ENCODE measurements at places on chromosomes 1 and 21. TPM values are rescaled to one million over a fixed set of nuclear protein-coding genes. Genes with fewer than 3 reads are reported as not detected.

FOXD2 gene
- not detected for total RNA-seq

TNFRSF9 gene
- total RNA-seq = not detected

CR1L gene
- not detected for total RNA-seq

ILDR2 gene
- 3.6 TPM for total RNA-seq

CENPL gene
- 4.2 TPM for total RNA-seq

SZRD1 gene
- 97.3 TPM for total RNA-seq

HES2 gene
- total RNA-seq = not detected

DNA sequence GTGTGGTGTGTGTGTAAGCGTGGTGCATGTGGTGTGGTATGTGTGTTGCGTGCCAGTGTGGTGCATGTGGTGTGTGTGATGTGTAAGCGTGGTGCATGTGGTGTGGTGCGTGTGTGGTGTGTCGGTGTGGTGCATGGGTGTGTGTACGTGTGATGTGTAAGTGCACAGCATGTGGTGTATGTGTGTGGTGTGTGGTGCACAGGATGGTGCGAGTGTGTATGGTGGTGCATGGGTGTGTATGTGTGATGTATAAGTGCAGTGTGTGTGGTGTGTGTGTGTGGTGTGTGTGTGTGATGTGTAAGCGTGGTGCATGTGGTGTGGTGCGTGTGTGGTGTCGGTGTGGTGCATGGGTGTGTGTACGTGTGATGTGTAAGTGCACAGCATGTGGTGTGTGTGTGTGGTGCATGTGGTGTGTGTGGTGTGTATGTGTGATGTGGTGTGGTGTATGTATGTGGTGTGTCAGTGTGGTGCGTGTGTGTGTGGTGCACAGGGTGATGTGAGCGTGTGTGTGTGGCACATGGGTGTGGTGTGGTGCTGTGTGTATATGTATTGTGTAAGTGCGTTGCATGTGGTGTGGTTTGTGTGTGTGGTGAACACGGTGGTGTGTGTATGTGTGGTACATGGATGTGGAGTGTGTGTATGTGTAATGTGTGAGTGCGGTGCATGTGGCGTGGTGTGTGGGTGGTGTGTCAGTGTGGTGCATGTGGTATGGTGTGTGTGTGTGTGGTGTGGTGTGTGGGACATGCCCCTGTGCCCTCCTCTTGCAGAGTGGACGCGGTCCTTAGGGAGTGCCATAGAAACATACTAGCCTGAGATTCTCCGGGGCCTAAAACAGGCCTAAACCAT, 1.1 kb upstream of the C2CD2 start:
- no peaks in the 10 kb centered on the region for H3K27me3 ChIP-seq
- H3K36me3 ChIP-seq = no peaks in the 10 kb centered on the region
- H3K4me3 ChIP-seq = no peak overlapping the region
- no peak for DNase-seq
- peaks cover 56% of the 10 kb centered on the region for H3K4me1 ChIP-seq
- H3K27ac ChIP-seq = peak overlapping the region; percentile 2

GRCh38 chr1:159076438-159077119, at the start of gene AIM2:
Gene AIM2 (minus strand): TSS chr1:159076766. CDS start chr1:159073499, 3,267 bp downstream.
- no peaks in the 10 kb centered on the region for H3K36me3 ChIP-seq
- H3K27me3 ChIP-seq = no peaks in the 10 kb centered on the region
- no peaks in the 10 kb centered on the region for H3K4me1 ChIP-seq
- DNase-seq = no peak

DNA sequence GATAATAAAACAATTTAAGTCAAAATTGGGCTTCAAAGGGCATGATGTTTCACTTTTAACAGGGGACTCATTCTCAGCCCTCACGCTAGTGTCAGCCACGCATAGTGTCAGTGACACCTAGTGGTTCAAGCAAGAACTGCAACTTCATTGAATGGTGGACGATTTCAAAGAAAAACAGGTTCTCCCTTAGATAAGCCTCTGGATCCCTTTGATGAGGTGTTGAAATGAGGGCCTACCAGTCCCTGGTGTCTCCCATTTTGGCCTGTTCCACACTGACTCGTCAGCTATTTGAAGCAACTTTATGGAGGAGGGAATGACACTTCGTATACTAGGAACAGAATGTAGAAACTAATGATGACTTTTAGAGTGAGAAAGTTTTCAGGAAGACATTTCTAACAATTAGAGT, 56.2 kb downstream of the FCRL5 start:
- no peak overlapping the region for H3K27ac ChIP-seq
- no peaks in the 10 kb centered on the region for H3K36me3 ChIP-seq
- no peak overlapping the region for H3K4me3 ChIP-seq
- no peak for DNase-seq

GRCh38 chr1:74468982-74469603, 43.3 kb downstream of the LRRC53 start:
- no peak for DNase-seq
- peaks cover 54% of the 10 kb centered on the region for H3K4me1 ChIP-seq
- H3K36me3 ChIP-seq = peaks cover 8% of the 10 kb centered on the region

DNA sequence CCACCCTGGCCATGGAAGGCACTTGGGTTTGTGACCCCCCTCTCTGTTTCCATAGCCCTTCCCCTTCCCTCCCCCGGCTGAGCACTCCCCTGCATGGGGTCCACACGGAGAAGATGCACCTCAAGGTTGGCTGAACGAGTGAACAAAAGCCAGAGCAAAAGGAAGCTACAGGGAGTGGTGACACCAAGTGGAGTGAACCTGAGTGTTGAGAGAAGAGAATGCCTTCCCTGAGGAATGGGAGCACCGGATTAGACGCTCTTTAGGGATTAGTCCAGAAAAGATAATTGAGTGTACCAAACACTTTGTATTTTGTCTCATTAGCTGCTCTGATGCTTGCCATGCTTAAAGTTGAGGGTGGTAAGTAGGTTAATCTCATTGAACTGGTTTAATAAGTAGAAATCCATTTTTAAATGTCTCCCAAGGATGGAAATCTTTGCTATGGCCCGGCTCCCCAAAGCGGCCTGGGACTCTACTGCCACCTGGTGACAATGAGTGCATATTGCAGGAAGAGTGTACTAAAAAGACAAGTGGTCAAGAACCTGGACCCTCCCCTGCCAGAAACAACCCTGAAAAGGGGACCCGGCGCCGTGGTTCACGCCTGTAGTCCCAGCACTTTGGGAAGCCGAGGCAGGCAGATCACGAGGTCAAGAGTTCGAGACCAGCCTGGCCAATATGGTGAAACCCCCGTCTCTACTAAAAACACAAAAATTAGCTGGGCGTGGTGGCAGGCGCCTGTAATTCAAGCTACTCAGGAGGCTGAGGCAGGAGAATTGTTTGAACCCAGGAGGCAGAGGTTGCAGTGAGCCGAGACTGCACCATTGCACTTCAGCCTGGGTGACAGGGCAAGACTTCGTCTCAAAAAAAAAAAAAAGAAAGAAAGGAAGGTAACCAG, 150.6 kb upstream of the ZC3H12A start:
- H3K27me3 ChIP-seq = peaks cover 99% of the 10 kb centered on the region
- H3K4me3 ChIP-seq = no peak overlapping the region
- no peaks in the 10 kb centered on the region for H3K4me1 ChIP-seq
- no peak overlapping the region for H3K27ac ChIP-seq

DNA sequence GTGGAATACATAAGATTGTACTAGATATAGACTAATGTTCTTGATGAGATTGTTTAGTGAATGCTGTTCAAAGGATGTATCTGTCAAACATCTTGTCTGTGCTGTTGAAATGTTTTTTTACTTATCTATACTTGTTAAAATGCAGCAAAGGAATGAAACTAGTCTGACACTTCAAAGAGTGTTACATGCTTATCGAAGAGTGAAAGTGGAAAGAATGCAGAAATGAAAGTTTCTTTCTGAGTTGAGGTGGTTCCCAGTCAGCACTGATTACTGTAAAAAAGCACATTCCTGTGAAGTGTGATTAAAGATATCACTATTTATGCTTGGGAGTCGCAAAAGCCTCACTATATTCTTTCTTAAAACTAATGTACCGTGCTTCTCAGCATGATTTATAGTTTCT, 1225.2 kb downstream of the NCAM2 start:
- no peaks in the 10 kb centered on the region for H3K27me3 ChIP-seq
- H3K4me1 ChIP-seq = no peaks in the 10 kb centered on the region
- no peak overlapping the region for H3K4me3 ChIP-seq
- no peaks in the 10 kb centered on the region for H3K36me3 ChIP-seq
- no peak for DNase-seq

- H3K27me3 ChIP-seq = no peaks in the 10 kb centered on the region
- H3K36me3 ChIP-seq = no peaks in the 10 kb centered on the region
- H3K4me1 ChIP-seq = no peaks in the 10 kb centered on the region
- no peak for DNase-seq
- H3K27ac ChIP-seq = no peak overlapping the region
Observed at GRCh38 chr1:216015116-216015515, 408.1 kb downstream of the USH2A start.

GRCh38 chr1:170068923-170069322, 5.6 kb downstream of the KIFAP3 start:
- H3K4me1 ChIP-seq = peaks cover 36% of the 10 kb centered on the region
- no peak overlapping the region for H3K4me3 ChIP-seq
- H3K27ac ChIP-seq = no peak overlapping the region
- peaks cover 11% of the 10 kb centered on the region for H3K36me3 ChIP-seq
- DNase-seq = no peak

DNA sequence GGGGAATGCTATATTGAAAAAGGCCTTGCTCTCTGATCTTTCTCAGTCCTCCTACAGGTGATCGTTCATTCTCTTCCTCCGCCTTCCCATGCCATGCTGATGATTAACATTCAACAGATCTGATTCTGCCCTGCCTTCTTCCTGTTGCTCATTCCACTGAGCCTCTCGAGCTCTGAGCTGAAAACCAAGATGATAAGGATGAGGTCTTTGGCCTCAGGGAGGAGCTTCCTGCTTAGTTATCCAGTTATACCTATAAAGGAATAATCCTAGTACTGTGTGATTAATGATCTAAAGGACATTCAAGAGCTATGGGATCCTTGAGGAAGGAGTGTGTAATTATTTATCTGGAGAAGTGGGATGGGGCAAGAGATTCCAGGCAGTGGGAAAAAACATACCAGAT, 25.2 kb upstream of the MAP3K7CL start:
- no peaks in the 10 kb centered on the region for H3K4me1 ChIP-seq
- no peak overlapping the region for H3K4me3 ChIP-seq
- H3K27me3 ChIP-seq = no peaks in the 10 kb centered on the region
- H3K27ac ChIP-seq = no peak overlapping the region

DNA sequence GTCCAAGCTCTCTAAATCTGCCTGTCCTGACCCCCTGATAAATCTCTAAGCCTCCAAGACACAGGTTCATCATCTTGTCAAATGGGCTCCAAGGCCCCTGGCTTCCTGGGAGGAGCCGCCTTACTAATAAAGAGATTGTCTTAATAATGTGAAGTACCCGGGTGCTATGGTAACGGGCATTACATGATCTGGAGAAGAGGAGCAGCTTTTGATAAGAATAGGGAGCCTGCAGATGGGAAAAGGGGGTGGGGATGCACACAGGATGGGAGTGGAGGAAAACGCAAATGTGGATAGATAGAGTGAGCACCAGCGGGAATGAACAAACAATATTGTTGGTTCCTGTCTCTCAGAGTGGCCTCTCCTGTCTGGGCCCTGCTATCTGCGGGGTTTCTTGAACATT, 11.9 kb upstream of the RXRG start:
- no peak for DNase-seq
- H3K4me1 ChIP-seq = peaks cover 14% of the 10 kb centered on the region
- H3K27ac ChIP-seq = no peak overlapping the region
- no peak overlapping the region for H3K4me3 ChIP-seq
- H3K36me3 ChIP-seq = no peaks in the 10 kb centered on the region
- H3K27me3 ChIP-seq = no peaks in the 10 kb centered on the region

DNA sequence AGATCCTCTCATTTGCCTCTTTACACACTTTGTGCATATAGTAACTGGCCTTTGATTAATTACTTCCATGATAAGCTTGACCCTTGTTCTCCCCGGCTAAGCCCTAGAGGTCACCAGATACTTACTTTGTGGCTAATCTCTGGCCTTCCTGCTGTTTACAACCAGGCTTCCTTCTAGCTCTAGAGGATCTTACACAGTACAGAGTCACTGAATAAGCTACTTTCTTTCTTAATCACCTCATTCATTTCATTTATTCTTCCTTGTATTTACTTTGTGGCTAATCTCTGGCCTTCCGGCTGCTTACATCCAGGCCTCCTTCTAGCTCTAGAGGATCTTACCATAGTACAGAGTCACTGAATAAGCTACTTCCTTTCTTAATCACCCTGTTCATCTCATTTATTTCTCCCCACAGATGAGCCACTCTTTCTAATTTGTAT, 144.3 kb upstream of the C1orf21 start:
- H3K4me1 ChIP-seq = peaks cover 17% of the 10 kb centered on the region
- H3K4me3 ChIP-seq = no peak overlapping the region
- peak overlapping the region; percentile 35 for H3K27ac ChIP-seq
- no peaks in the 10 kb centered on the region for H3K27me3 ChIP-seq
